ENCODE measurements at places on chromosomes 1 and 21.

GRCh38 chr1:47407481-47407880 lies 8.6 kb upstream of the FOXE3 start:
- DNase-seq: no peak

DNA sequence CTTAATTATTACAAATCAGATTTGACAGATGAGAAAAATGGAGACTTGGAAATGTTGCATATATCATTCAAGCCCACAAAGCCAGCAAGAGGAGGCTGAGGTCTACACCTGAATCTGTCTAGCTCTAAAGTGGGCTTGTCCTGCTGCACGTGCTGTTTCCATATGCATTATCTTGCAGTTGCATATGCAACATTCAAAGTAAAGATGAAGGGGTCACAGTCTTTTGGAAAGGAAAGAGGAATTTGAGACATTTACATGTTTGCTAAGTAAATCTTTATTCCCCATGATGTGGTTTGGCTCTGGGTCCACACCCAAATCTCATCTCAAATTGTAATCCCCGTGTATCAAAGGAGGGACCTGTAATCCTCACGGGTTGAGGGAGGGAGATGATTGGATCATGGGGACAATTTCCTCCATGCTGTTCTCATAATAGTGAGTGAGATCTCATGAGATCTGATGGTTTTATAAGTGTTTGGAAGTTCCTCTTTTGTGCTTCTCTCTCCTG lies 98.3 kb downstream of the BACH1 start:
- DNase-seq: no peak

DNA sequence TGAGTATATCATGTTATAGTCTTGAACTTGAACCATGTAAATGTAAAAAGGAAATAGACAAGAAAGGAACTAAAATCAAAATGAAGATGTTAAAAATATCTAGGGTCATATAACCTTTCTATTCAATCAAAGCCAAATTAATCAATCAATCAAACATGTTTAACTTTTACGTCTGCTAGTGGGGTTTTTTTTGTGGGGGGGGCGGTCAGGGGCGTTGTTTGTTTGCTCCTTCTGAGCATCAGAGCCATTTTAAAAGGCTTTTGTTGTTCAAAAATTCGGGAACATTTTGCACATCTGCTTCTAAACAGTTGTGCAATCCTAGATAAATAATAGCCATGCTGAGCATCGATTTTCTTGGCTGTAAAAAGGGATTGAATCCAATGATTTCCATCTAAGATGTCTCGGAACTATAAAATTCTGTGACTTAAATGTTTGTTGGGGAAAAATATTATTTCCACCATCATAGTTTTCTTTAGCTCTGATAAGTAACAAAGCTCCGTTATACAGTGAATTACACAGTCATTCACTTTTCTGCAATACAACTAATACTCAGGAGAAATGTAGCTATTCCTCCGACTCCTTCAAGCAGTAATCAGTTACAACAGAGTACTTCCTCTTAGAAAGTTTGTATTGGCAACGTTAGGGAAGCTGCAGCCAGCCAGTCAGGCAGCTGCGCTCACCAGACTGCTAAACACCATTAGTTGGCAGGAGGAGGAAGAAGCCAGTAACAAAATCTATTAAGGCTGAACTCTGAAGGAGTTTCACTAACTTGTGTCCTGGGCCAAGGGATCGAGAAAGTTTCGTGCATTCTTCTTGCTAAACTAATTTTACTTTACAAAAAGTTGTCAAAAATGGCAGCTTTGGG lies 2.2 kb downstream of the SPATA6 start:
- no peak for DNase-seq

GRCh38 chr1:192600275-192600674 lies 24.7 kb downstream of the RGS1 start:
- DNase-seq: no peak

DNA sequence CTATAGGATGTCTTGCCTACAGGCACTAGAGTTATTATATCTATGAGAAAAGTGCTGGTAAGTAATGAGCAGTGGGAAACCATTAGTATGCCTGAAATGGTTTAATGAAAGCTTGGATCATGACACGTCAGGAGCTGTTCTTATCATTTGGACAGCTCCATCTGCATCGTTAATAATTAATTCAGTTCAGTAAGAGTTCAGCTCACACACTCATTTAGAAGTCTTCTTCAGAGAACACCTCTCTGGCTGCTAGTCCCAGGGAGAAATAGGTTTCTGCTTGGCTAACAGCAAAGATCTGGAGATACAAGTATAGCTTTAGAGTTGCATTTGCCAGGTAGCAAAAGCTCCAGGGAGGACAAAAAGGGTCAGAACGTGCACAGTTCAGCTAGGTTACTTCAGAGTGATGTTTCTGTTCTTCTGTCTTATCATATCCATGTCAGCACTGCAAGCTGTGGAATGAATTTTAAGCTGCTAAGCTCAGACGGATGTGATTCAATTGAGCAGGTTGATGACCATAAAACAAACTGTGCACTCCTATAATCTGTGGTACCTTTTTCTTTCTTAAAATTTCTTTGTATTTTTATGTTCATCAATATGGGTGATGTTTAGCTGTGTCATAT lies 173.6 kb downstream of the ADGRL2 start:
- DNase-seq: no peak
